ENCODE measurements at places on chromosomes 4 and X. TPM values are rescaled to one million over a fixed set of nuclear protein-coding genes. Genes with fewer than 3 reads are reported as not detected.

EDNRA gene
- 0.07 TPM for total RNA-seq

SYTL5 gene
- total RNA-seq = not detected

GRCh38 chr4:165060938-165061337 lies 7.3 kb downstream of the TRIM75 start:
- DNase-seq = no peak

DNA sequence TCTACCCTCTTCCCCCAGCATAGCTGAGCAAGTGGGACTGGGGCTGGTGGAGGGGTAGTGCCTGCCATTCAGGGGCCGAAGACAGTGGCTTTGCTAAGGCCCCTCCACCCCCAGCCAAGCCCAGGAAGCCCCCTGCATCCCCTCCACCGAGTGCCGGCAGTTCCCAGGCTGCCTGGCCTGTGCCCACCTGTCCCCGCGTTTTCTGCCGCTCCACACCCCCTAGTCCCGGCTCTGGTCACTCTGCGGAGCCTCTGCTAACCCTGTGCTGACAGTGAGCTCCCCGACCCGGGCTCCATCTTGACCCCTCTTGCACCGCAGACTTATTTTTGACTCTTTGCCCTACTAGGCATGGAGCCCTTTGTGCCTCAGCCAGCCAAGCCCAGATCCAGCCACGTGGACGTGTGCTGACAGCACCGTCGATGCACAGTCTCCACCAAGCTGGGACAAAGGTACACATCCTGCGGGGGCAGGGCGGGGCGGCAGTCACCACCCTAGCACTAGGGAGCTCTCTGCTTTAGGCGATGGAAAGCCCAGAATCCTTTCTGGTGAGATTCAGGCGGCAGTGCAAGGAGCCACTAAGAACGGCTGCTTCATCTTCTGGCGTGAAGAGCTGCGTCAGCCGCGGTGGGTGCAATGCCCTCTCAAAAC lies 96.6 kb downstream of the PHKA2 start:
- DNase-seq = no peak
